Stimulated activated CD4-positive, alpha-beta T cell treated with anti-CD3 and anti-CD28 coated beads, Interleukin-15, amount 100 ng/mL, for 48 hours (primary cell): ENCODE measurements at places on chromosomes 12 and 14.

DNA sequence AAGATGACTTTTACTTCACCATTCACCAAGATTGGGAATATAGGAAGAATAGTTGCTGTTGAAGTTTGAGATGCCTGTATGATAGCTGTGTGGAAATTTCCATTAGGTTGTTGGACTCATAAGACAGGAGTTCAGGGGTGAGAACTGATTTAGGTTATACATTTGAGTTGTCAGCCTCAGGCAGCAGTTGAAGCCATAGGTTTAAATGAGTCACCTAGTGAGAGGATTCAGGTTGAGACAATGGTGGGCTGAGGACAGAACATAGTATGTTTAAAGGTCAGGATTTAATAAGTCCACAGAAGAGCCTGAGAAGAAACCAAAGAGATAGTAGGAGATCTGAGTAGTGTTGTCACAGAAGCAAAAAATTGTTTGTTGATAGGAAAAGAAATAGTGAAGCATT lies 63.6 kb upstream of the MON2 start:
- no peak for DNase-seq

GRCh38 chr12:123712780-123713319 lies 697 bp downstream of the ATP6V0A2 start:
- no peak for DNase-seq

DNA sequence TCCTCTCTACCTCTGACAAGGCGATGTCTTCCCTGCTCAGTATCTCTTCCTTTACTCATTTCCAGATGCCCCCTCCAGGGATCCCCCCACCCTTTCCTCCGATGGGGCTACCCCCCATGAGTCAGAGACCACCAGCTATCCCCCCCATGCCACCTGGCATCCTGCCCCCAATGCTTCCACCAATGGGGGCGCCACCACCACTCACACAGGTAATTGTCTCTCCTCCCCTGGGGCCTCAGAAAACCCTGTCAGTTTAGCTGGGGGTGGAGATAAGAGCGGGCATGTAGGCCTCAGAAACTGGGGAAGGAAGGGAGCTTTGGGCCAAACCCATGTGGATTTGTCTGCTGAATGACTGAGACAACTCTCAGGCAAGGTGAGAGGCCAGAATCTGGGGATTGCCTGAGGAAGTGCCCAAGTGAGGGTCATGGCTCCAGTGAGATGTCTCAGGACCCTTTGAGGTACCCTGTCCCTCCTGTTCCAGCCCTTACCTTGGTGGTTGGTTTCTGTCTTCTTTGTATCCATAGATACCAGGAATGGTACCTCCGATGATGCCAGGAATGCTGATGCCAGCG lies 8.1 kb downstream of the PRPF40B start:
- DNase-seq = no peak

DNA sequence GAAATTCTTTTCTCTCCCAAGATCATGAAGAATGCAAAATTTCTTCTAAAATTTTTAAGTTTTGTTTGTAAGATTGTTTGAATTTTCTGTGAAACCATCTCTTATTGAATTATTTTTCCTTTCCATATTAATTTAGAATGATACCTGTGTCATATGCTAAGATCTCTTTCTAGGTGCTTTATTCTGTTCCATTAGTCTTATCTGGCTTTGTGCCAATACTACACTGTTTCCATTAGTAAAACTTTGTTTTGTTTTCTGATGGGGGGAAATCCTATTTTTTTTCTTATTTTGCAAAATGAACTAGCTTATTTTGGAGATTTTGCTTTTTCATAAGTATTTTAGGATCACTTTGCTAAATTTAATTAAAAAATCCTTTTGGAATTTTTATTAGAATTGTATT lies 193.9 kb downstream of the FUT8 start:
- DNase-seq = no peak

DNA sequence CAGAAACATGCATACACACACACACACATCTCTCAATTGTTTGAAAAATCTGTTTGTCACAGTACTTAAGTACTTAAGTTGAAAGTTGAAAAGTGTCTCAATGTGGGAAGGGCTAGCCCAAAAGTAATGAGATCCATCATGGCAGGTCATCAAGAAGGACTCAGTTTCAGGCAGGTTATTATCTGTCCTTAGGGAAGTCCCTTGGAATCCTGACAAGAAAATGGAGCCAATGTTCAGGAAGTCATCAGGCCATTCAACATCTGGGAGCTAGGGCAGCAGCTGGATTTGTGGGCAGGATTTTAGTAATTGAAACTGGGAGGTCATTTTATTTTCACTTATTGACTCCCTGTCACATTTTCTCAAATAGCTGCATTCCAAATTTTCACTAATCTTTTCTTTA lies 56.0 kb downstream of the MSRB3 start:
- DNase-seq = no peak

DNA sequence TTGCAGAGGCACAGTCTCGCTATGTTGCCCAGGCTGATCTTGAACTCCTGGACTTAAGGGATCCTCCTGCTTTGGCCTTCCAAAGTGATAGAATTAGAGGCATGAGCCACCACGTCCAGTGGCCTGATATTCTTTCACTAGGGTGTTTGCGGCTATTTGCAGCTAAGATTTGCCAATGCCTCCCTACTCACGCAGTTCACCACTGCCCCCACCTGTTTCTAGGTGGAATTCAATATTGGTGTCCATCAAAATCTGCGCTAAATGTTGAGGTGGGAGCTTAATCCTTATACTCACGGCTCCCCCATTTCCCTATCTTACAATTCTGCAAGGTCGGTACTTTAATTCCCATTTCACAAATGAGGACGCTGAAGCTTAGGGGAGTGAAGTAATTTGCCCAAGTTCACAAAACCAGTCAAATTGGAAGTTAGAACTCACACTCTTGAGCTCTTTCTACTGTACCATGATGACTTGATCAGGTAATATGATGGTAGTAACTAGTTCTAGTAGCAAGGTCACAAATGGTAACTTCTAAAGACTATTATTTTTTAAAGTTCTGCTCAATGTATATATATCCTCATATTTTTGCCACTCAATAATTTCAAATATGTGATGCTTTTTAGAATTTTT lies 22.1 kb upstream of the LRRC9 start:
- DNase-seq = no peak

- DNase-seq = no peak
Observed at GRCh38 chr12:89507015-89507824, 17.4 kb downstream of the GALNT4 start.

- no peak for DNase-seq
Observed at GRCh38 chr14:20820063-20820904, 17.6 kb upstream of the RNASE1 start.

DNA sequence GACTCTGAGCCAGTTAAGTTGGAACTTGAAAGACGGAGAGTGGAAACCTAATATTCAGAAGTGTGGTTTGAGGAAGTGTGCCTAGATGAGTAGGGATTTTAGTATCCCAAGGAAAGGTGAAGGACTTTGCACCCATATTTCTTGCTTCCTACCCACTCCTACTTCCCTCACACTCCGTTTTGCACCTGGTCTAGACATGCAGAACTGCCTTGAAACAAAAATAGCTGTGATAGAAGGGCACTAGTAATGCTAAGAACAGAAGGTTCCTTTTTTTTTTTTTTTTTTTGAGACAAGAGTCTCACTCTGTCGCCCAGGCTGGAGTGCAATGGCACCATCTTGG lies 732 bp upstream of the ARF3 start:
- no peak for DNase-seq

DNA sequence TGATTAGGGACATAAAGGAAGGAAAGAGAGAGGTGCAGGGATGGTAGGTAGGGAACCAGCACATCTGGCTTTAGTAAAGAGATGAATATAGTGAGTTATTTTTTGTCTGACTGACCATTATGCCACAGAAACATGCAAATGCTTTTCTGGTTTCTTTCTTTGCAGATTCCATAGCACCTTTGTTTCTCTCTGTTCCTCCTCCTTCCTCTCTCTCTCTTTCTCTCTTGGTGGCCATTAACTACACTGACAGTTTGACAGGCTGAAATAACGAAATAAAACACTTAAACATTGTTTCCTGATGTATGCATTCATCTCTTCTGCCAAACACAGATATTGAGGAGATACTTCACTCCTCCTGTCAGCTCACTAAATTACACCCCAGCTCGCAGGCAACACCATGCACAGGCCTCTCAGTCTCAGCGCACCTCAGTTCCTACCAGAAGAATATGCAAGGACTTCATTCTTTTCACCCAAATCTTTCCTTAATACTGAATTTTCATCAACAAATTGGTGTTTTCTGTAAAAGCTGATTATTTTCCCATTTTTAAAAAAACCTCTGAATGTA lies 406.9 kb upstream of the SOX5 start:
- DNase-seq = no peak

GRCh38 chr14:70893858-70894291 lies 13.4 kb upstream of the PCNX1 start:
- no peak for DNase-seq

DNA sequence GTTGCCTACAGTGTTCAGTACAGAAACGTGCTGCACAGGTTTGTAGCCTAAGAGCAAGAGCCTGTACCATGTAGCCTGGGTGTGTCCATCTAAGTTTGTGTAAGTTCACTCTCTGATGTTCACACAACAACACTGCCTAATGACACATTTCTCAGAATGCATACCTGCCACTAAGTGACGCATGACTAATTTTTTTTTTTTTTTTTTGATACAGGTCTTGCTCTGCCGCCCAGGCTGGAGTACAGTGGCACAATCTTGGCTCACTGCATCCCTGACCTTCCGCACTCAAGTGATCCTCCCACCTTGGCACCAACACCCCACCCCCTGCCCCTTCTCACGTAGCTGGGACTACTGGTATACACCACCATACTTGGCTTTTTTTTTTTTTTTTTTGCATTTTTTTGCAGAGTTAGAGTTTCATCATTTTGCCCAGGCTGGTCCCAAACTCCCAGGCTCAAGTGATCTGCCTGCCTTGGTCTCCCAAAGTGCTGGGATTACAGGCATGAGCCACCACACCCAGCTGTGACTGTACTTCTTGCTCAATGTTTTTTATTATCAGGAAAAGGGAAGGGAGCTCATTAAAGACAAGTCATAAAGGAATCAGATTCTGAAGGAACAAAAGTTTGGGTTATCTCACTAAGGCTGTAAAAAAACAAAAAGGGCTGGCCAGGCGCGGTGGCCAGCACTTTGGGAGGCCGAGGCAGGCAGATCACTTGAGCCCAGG lies 10.0 kb upstream of the CDC42BPB start:
- no peak for DNase-seq

- no peak for DNase-seq
Observed at GRCh38 chr12:51653431-51653830, 62.4 kb downstream of the SCN8A start.

DNA sequence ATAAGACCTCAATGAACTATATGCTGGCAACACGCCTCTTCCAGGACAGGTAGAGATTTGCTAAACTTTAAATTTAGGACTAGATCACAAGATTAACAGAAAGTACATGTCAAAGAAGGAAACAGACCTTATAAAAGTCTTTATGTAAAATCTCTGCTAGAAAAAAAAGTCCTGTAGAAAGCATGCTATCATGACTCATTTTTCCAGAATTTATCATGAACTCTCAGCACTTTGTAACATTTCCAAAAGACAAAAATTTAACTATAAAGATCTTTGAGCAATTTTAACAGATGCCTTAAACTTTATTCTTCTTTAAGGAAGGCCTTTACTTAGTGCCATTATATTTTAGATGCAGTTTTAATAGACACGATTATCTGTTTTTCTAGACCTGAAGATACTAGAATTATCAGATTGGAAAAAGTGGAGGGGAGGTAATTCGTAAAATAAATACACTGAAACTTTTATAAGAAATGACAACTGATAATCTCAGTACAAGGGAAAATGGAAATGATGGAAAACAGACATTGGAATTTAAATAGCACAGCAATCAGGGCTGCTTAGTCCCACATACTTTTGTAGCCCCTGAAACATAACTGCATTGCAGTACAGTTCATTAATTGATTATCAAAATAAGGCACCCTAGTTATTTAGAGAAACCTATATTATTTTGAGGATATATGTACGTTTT lies 92.0 kb downstream of the TTLL5 start:
- DNase-seq = no peak

DNA sequence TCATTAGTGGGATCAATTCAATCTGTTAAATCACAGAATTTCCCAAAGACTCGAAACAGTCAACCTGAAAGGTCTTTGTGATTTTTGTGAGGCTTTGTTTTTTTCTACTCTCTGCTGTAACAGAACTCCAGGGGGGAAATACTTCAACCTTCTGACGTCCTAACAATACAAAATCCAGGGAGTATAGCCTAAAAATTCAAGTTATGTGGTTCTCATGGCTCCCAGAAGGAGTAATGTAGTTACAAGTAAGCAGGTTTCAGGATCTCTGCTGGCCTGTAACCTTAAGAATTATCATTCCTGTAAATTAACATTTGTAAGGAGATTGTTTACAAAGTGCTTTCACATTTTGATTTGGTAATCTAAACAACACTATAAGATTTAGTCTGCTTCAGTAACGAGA lies 39.9 kb downstream of the VEZT start:
- no peak for DNase-seq

DNA sequence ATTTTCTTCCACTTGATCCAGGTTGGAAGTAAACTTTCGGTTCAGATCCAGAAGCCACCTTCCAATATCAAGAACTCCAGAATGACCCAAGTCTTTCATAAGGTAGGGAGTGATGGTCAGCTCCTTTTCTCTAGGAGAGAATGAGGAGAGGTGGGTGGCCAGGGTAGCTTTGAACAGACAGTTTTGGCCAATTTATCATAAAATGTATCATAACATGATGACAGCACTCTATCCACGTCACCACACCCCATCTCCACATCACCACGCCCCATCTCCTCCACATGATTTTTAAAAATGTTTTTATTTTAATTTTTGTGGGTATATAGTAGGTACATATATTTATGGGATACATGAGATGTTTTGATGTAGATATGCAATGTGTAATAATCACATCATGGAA lies 26.9 kb downstream of the DYRK4 start:
- no peak for DNase-seq

- DNase-seq = no peak
Observed at GRCh38 chr12:57247041-57247440, 3.9 kb downstream of the STAC3 start.

DNA sequence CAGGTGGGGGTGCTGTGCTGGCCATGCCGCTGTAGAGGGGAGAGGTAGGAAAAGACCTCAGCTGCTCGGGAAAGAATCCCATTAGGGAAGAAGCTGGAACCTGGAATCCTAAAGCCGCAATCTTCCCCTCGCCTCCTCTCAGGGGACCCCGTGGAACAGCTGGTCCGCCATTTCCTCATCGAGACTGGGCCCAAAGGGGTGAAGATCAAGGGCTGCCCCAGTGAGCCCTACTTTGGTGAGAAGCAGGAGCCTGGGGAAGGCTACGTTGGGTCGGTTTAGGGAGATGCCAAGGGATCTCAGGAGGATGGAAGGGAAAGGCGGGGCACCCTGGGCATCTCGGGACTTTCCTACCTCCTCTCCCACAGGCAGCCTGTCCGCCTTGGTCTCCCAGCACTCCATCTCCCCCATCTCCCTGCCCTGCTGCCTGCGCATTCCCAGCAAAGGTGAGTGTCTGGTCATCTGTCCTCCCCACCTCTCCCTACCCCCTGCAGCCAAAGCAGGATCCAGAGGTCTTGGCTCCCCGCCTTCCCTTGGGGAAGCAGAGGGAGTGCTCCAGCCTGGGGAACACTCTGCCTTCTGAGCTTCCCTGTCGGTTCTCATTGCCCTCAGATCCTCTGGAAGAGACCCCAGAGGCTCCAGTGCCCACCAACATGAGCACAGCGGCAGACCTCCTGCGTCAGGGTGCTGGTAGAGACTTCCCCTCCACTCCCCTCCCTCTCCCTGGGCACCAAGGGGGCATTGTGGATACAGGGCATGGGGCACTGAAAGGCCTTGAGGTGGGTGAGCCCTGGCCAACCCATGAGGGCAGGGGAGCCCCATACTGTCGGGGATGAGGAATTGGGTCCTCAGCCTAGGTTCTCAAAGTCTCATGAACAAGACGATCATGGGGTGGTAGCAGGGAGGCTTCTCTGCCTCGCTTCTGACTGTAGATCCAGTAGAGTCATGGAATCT lies 12.4 kb downstream of the TNS2 start:
- no peak for DNase-seq

GRCh38 chr12:115761784-115762183 lies 515.7 kb downstream of the MED13L start:
- DNase-seq = no peak
